ENCODE measurements at places on chromosomes 2 and 18.

DNA sequence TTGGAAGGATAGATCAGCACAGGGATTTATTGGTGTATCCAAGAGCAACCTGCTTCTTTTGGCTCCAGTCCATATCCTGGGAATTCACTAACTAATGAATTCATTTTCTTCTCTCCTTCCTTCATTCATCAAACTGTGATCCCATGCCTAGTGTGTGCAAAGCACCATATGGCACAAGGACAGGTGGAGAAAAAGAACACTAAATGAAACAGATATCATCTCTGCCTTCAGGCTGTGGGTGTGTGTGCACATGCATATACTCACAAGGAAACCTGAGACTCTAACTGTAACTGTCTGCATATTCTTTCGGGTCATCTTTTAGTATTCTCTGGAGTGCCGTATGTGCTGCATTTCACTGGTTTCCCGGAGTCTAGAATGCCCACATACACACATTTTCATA is 20.2 kb downstream of the TNP1 start:
- peak; percentile 4 for DNase-seq

GRCh38 chr2:31748041-31748440 is 167.3 kb upstream of the SRD5A2 start:
- DNase-seq = no peak

DNA sequence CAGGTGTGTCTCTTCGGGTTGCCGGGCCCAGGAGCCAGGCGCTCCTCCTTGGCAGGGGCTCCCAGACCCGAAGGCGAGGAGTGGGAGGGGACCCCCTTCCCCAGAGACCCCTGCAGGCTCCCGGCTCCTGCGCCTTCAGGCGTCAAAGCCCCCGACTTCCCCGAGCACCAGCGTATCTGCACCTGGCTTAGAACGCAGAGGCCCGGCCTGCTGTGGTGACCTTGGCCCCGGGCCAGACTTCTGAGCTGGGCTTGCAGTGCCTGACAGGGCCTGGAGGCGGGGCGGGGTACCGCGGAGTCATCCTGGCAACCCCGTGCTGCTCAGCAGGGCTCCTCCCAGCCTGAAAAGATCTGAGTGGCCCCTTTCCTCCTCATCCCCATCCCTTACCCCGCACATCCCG is 27.0 kb downstream of the SKA1 start:
- no peak for DNase-seq

- no peak for DNase-seq
These were observed 230.7 kb downstream of the MYO3B start for GRCh38 chr2:170408461-170409163.

- peak; percentile 78 for DNase-seq
These were observed 47.0 kb downstream of the SERTAD2 start for GRCh38 chr2:64606479-64607363.

- no peak for DNase-seq
These were observed 20.0 kb downstream of the ELP2 start for GRCh38 chr18:36149514-36150289.

GRCh38 chr2:119838179-119838578 is 78.5 kb downstream of the PTPN4 start:
- DNase-seq = no peak

GRCh38 chr18:48929941-48930713 is 20.6 kb downstream of the SMAD7 start:
- no peak for DNase-seq

DNA sequence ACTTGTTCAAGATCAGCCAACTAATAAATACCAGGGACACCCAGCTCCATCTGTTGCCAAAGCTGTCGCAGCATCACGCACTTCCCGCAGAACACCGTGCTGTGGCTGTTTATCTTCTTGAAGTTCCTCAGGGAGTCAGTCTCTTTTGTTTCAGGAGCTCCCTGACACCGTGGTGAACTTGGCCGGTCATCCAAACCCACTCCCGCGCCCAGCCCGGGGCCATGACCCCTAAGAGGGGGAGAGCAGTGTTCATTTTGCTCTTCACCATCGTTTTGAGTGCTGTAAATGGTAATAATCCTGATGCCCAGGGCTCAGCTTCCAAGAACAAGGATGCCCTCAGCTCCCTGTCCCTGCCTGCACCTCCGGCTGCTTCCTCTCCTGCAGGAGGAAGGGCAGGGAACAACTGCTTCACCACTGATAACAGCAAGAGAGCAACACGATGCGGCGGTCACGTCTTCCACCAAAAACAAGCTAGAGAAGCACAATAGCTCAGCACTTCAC is 131.4 kb downstream of the SEPTIN10 start:
- DNase-seq = no peak

DNA sequence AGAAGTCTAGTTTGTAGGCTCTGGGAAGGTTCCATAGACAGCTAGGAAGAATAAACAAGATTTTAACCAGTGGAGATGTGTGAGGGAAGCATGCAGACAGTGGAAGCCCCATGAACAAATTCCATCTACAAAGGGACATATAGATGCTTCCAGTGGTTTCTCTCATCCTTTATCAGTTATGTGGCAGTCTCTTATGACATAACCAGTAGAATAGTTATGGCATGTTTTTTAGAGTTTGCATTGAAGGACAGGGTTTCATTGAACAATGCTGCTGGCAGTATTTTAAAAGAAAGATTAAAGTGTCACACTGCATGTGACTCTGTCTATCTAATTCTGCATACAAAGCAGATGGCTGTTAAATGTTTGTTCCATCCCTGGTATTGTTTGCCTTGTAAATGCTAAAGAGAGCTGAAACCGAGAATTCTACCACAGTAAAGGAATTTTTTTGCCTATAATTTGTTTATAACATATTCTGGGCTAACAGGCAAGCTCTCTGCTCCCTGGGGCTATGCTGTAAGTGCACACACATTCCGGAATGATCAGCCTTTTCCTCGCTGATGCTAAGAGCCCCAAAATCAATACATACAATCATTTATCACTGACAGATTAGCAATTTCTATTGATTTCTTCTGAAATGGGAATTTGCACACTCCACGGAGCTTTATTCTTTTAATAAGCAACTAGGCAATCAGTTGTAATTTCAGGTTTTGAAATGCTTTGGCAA is 76.8 kb upstream of the PELI1 start:
- no peak for DNase-seq

DNA sequence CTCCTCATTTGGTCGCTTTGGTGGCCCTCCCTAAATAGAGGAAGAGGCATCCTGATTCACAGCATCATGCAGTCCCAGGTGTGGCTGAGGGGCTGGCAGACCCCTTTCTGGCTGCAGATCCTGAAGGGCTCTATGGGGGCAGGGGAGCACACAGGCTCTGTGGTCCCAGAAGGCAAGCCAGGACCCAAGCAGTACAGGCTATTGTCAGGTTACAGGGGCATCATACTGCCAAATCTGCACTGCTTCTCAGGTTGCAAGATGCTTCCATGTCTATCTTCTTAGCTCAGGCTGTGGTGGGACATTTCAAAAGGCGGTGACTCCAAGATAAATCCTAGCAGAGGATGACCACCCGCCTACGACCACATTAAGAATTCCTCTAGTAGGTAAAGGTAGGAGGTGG is 54.3 kb downstream of the TTC32 start:
- no peak for DNase-seq

DNA sequence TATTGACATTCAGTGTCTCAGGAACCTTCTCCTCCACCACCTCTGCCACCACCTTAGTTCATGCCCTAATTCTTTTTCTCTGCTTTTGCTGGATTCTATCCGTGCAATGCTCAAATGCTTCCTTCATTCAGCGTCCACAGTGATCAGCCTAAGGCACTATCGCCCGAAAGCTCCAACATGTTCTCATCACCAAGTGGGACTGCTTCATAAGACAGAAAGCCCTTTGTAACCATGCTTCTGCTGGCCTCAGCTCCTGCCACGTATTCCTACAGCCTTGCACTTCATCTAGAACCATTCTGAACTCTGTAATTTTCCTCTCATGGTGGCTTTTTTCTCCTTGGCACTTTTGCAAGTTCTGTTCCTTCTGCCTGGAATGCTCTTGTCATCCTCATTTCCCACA is 222.9 kb downstream of the HNMT start:
- DNase-seq = no peak

Data from T47D (cell line).